ENCODE measurements at places on chromosomes 2 and 18.
A peak's percentile ranks its signal among the peaks of the same experiment; 100 is the strongest.

DNA sequence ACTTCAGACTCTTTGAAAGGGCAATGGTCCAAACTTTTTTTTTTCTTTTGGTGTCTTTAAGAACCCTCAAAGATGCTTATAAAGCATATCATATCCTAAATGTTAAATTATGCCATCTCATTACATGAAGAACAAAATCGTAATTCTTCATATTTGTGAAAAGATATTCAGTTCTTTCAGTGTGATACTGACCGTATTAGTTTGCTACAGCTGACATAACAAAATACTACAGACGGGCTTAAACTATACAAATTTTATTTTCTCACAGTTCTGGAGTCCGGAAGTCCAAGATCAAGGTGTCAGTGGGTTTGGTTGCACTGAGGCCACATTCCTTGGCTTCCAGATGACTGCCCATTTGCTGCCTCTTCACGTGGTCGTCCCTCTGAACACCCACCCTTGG, 1377.2 kb upstream of the ZEB2 start:
- DNase-seq: no peak

DNA sequence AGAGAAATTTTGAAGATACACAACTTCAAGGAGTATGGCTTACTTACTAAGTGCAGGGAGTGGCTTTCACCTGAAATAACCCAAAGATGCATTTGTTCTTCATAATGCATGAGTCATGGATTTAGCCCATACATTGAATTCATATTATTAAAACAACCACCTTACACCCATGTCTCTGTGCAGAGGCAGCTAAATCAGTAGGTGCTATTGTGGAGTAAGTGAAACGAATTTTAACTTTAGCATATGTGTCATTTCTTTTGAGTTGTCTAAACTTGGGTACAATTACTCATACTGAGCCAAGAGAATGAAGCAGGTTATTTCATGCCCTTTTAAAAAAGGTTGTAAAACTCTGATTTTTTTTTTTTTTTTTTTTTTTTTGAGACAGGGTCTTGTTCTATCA, 11.0 kb upstream of the ANKRD29 start:
- DNase-seq: no peak

DNA sequence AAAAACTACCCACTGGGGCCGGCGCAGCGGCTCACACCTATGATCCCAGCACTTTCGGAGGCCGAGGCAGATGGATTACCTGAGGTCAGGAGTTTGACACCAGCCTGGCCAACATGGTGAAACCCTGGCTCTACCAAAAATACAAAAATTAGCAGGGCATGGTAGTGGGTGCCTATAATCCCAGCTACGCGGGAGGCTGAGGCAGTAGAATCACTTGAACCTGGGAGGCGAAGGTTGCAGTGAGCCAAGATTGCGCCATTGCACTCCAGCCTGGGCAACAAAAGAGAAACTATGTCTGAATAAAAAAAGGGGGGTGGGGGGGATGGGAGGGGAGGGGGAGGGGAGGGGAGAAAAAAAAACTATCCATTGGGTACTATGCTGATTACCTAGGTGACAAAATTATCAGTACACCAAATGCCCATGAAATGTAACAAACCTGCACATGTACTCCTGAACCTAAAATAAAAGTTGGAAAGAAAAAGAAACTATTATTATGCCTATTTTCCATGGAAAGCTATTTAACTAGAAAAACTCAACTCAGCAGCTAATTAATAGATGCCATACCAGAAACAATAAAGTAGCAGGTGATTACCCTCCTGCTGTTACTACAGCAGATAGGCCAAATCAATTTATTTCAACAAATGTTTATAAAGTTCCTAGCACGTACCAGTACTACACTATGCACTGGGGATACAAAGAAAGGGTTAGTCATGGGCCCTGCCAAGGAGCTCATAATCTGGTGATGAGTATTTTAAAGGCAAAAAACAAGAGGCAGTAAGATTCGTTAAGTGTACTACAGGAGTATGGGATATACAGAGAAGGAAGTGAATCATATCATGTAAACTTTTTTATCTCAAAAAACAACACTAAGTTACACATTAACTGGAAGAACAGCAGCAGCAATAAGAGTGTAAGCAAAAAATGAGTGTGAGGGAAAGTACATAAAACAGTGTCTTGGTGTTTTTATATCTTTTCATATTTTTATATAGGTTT, 112.8 kb upstream of the SLC39A10 start:
- DNase-seq: peak; percentile 52

DNA sequence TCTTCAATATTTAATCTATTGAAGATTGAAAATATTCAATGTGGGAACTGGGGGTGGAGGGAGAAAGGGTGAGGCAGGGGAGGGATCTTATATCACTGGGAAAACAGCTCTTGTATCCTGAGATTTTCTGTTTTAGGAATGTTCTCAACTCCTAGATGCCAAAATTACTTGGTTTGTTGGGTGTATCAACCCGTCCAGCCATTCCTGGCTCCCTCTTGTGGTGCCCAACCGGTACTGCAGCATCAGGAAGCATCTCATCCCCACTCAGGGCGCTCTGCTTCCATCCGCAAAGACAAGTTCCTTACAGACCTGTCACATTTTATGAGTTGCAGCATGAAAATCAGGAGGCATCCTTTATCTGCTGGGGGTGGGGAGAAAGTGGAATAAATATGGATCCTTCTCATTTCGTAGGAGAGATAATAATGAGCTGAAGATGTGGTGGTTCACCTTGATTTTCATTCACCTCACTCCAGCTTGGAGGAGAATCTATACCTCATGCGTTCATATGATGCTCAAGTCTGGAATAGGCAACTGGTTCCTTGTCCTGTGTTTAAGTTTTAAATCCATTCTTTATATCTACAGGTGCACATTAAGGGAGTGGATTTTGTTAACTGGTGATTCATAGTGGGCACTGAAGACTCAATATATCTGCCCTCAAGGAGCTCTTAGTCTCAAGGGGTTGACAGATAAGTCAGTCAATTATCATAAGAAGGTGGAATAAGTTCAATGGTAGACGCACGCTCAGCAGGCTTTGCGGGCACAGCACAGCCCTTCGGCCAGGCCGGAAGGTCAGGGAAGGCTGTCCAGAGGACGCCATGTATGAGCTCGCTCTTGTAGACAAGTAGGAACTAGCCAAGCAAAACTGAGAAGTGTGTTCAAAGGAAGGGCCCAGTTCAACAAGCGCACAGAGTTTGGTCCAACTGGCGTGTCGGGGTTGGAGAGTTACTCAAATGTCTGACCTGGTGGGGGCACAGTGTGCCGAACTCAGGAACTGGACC, 127.3 kb downstream of the RNF144A start:
- peak; percentile 42 for DNase-seq

- no peak for DNase-seq
Observed at GRCh38 chr2:11068856-11069526, 86.3 kb upstream of the SLC66A3 start.

- no peak for DNase-seq
Observed at GRCh38 chr2:181306785-181307184, 150.4 kb upstream of the ITGA4 start.

DNA sequence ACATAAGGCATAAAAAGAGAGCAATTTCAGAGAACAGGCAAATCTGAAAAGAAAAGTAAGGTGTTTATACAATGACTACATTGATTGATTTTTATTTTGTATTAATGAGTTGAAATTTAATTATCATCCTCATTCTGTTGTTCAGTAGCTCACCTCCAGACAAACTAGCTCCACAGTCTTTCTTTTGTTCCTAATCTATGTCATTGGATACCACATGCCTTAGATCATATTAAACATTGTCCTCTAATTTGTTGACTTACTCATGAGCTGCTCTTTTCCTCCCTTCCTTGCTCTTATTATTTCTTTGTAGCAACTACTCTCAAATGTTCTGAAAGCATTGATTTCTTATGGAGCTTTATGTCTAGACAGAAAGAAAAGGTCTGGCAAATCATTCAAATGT, 185.5 kb upstream of the ZSWIM2 start:
- DNase-seq: no peak

GRCh38 chr2:241733391-241734207, 831 bp upstream of the D2HGDH start:
- DNase-seq: no peak

GRCh38 chr2:32739664-32740063, 111.8 kb downstream of the TTC27 start:
- peak; percentile 30 for DNase-seq

DNA sequence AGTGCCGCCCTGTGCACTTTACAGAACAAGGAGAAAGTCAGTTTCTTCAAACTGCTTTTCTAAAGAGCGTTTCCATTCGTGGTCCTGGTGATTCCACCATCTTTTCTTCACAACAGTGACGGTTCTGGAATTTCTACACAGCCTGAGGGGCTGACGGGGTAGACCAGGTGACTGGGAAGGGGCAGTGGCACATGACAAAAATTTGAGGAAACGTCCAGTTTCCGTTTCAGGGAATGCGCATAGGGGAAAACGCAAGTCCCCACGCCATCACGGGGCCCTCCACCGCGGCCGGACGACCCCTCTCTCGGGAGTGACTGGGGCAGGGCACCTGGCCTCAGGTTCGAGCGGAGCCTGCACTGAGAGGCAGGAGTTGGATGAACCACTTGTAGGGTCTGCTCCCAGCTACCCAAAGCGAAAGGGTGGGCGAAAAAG, 980 bp upstream of the SPTBN1 start:
- DNase-seq: no peak

- peak; percentile 56 for DNase-seq
Observed at GRCh38 chr2:148459377-148459778, 185.2 kb upstream of the EPC2 start.

DNA sequence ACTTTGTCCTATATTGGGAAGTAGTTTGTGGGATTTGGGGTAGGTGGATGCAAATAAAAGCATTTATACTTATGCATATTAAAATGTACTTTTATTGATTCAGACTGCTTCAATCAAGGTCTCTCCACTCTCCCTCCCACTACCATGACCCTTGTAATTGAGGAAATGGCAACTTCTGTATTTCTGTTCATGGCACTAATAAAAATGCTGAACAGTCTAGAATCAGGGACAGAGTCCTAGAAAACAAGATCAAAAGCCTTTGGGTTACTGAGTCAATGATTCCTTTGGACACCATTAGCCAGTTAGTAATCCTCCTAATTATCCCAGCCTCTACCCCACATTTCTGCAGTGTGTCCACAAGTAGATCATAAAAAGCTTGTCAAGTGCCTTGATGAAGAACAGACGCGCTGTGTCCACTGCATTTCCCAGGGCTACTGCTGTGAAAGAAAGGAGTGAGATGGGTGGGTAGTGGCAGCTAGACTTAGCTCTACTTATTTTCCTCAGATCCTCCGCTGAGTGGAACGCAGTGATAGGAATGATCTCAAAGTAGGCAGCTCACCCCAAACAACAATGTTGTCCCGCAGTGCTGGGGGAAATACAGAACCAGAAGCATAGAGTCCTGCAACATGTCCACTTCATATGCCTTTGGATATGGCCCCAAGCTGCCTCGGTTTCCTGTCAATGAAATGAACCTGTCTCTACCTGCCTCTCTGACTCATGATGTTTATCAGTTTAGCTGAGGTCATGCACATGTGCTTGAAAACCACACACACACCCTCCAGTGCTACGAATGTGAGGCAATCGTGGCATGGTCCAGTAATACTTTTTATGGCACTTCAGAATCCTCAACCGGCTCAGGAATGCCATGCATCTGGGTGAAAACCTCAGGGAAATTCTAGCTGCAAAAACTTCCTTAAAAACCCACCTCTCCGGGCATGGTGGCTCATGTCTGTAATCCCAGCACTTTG, 115.5 kb downstream of the COL6A3 start:
- peak; percentile 87 for DNase-seq

DNA sequence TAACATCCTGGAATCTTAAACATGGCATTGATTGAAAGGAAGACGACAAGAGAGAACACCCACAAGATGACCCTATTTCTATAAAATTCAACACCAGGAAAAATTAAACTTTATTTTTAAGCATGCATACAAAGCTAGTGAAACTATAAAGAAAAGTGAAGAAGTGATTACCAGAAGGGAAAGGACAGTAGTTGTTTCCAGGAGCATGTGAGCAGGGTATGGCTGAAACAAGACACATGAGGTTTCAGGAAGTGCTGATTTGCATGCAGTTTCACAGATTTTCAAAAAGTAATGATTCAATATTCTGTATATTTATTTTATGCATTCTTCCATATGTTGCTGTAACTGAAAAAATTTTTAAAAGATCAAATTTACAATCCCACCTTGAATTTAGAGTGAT, 24.6 kb upstream of the DAW1 start:
- DNase-seq: no peak

Measured in fibroblast of skin of right quadriceps (primary cell).